ENCODE measurements at places on chromosomes 13 and 19.
A peak's percentile ranks its signal among the peaks of the same experiment; 100 is the strongest.

- no peak for DNase-seq
Measured at GRCh38 chr13:110187641-110188161, 119.3 kb downstream of the COL4A1 start.

DNA sequence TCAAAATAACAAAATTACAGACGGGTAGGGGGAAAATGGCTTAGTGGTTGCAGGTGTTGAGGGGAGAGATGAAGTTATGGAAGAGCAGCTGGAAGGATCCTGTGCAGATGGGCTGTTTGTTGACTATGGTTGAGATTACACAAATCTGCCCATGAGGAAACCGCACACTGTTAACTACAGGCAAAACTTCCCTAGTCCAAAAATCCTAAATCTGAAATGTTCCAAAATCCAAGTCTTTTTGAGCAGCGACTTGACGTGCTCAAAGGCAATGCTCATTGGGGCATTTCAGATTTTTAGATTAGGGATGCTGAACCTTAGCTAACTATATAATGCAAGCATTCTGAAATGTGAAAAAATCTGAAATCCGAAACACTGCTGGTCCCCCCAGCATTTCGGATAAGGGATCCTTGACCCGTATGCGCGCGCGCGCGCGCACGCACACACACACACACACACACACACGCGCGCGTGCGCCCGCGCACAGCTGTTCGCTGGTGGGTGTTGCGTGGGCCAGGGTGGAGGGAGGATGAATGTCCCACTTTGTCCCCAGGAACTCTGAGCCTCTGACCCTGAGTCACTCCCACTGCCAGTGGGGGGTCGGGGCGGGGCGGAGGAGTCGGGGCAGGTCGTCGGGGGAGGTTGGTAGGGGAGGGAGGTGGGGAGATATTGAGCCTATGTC lies 6.8 kb downstream of the F2RL3 start:
- no peak for DNase-seq

DNA sequence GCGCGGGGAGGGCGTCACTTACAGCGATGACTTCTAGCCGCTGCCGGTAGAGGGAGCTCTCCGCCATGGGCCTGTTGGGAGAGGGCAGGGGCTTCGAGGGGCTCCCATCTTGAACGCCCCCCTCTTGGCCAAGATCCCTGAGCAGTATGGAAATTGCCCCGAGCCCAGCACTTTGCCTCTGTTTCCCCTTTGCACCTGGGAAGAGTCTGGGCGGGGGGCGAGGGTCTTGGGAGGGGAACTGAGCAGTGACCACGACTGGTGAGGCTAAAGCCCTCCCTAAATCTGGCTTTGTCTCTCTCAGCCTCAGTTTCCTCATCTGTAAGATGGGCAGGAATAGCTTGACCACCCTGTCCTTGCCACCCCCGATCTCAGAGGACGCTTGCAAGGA lies 2.8 kb downstream of the PALM3 start:
- peak; percentile 84 for DNase-seq

DNA sequence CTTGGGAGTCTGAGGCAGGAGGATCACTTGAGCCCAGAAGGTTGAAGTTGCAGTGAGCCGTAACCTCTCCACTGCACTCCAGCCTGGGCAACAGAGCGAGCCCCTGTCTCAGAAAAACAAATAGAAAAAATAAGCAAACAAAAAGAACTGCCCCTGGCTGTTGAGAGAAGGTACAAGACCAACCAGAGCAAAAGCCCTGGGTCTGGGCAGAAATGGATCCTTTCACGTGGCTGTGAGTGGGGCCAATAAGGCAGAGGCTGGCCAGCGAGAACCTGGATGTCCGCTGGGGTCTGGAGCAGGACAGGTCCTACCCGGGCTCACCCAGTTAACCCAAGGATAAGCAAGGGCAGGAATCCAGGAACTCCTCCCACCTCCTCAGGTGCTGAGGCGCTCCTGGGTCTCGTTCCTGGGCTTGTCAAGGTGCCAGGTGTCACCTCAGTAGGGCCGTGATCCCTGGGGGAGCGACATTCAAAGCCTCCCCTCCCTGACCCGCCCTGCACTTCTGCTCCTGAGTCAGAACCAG lies 4.7 kb upstream of the SLC5A5 start:
- no peak for DNase-seq

GRCh38 chr19:2619076-2619475 lies 83.4 kb downstream of the GNG7 start:
- no peak for DNase-seq
